ENCODE measurements at places on chromosomes 2 and 18.

GRCh38 chr2:170310876-170311502 lies 133.0 kb downstream of the MYO3B start:
- no peak for DNase-seq

- no peak for DNase-seq
These were observed 126.7 kb downstream of the THADA start for GRCh38 chr2:43469094-43469493.

DNA sequence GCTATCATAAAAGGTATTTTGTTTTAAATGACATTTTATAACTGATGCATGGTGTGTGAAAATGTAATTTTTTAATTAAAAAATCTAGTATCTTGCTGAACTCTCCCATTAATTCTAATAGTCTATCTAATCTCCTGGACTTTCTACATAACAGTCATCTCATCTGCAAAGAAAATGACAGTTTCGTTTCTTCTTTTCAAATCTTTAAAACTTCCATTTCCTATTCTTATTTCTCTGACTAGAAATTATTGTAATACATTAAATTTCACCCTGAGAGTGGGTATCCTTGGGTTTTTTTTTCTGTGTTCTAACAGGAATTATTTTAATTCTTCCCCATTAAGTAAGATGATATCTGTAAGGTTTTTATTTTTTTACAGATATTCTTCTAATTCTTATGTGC lies 120.1 kb downstream of the KCNF1 start:
- no peak for DNase-seq

DNA sequence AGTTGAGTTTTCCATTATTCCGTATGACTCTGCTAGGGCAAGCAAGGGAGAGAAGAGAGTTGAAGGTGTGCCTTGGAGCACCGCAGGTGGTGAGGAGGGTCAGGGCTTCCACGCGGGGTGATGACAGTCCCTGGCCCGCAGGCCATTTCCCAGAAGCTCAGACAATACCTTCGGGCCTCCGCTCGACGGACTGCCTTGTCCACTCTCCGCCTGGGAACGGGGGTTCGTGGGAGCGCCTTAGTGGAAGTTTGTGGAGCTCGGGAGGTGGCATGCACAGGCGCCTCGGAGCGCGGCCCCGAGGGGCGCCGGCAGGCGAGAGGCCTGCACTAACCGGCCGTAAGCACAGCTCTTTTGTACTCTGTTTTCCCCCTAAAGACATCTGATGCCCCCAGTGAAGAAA lies 69.8 kb downstream of the ARHGEF33 start:
- DNase-seq: no peak
